ENCODE measurements at places on chromosomes 7 and 10.

GRCh38 chr7:35482231-35482630 lies 212.7 kb downstream of the HERPUD2 start:
- no peak for DNase-seq

GRCh38 chr10:77518910-77519274 lies 118.7 kb downstream of the KCNMA1 start:
- DNase-seq: no peak

DNA sequence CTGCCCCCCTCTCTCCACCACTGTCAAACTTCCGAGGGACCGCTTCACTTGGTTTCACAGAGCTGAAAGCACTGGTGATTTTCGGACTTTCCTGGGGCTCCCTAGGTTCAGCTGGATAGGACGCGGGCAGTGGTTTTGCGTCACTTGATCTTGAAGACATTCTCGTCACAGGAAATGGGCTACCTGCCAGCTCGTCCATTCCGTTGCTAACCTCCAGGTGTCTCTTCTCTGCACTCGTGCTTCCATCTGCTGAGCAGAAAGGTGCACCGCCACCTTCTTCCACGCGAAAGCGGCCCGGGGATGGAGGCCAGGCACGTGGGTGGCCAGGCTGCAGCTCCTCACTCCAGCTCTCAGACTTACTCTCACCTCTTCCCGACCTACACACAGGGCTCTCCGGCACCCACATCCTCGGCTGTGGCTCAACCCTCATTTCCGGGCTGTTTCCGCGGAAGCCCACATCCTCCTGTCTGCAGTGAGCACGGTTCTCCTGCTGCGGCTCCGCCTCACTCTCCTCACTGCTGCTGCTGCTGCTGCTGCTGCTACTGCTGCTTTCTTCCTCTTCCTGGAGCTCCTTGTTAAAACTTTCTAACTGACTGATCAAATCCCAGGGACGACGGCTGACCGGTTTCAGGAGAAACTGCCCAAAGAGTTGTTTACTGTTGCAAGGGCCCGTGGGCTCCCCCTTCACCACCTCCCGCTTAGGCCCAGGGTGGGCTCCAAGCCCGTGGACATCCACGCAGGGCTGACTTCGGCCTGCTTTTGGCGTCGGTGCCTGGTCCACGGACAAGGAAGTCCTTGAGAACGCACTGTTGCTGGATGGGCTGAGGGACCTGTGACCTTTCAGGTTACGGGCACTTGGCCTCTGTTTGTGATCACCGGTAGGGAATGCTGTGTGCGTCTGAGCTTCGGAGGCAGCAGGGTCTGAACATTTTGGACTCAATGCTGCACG lies 32.1 kb downstream of the JCAD start:
- peak; percentile 64 for DNase-seq

DNA sequence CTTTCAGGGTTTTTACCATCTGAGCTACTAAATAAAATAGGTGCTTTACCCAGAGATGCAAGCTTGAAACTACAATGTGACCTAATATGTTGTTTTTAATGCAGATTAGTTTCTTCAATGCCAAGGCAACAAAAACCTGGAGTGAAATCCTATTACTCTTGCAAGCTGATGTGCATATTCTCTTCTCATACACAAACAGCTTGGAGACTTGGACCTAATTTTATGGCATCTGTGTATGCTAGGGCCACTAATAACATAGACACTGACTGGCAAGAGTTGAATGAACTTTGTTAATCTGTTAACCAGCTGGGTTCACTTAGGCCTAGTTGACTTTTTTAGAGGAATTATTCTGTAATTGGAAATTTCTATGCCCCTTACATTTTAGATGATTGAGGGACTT lies 23.4 kb upstream of the SMIM30 start:
- DNase-seq: no peak

- no peak for DNase-seq
Measured at GRCh38 chr10:74071157-74071556, 73.2 kb downstream of the VCL start.

DNA sequence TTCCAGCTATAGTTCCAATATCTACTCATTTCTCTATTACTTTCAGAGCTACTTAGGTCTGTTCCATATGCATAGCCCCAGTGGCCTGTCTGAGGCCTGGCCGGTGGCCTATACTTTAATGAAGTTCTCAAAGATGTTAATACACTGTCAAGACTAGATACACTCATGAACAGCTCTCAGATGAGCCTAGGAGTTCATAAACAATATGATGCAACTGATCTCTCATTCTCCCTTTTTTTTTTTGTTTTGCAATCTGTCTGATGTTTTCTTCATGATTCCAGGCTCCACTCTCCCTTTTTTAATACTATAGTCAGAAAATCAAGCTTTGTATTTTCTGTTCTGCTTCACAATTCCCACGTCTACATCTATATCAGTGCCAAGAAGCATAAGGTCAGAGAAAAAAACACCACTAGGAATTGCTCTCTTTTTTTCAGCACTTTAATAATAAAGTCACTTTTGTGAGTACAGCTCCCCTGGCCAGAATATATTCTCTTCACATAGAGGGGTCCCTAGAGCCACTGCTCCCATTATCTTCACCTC lies 321.0 kb downstream of the C7orf25 start:
- no peak for DNase-seq

- DNase-seq: peak; percentile 53
Measured at GRCh38 chr10:60573336-60573735, 183.7 kb upstream of the ANK3 start.

GRCh38 chr7:117963264-117964197 lies 90.3 kb upstream of the CTTNBP2 start:
- DNase-seq: no peak

DNA sequence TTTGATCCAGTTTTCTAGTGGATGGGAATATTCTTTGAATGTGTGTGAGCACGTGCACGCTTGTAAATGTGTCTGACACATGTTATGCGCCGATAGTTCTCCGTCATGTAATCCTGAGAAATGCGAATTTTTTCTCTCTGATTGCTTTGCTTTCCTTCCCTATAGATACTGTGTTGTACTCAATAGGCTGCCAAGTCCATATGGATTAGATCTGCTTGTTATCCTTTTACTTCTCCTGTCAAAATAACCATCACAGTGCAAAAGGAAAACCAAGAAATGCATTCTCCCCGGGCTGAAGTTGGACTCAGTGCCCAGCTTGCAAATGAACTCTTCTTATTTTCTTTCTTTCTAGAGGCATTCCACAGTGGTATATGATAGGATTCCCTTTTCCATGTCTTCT lies 131.9 kb downstream of the KIAA1217 start:
- no peak for DNase-seq

DNA sequence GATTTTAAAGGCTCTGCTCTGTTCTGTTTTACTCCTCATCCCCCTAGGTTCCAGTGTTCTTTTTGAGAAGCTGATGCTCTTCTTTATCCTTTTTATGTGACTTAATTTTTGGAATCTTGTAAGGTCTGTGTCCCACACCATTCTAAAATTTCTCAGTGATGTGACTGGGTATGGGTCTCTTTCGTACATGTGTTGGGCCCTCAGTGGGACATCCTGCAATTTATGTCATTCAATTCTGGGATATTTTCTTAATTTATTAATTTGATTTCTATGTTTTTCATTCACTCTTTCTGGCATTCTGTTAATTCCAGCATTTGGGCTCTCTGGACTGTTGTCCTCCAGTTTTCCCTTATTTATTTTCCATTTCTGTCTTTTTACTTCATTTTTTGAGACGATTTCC lies 19.4 kb downstream of the CCDC126 start:
- no peak for DNase-seq

DNA sequence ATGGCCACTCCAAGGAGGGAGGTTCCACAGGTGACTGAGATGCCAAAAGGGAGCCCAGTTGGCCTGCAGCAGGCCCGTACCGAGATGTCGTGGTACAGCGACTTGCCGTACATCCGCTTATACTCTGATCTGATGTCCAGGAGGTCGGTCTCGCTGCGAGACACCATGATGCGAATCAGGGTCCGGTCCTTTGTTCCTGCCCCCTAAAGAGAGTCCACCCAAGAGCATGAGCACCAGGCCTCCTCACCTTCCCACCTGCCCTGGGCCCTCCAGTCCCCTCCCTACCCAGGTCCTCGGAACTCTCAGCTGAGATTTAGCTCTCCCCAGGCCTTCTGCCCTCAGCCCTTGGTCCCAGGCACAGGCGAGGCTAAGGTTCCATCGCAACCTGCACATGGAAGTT lies 25.0 kb downstream of the PLAC9 start:
- no peak for DNase-seq

- DNase-seq: no peak
Measured at GRCh38 chr10:125534515-125534914, 148.4 kb downstream of the TEX36 start.

DNA sequence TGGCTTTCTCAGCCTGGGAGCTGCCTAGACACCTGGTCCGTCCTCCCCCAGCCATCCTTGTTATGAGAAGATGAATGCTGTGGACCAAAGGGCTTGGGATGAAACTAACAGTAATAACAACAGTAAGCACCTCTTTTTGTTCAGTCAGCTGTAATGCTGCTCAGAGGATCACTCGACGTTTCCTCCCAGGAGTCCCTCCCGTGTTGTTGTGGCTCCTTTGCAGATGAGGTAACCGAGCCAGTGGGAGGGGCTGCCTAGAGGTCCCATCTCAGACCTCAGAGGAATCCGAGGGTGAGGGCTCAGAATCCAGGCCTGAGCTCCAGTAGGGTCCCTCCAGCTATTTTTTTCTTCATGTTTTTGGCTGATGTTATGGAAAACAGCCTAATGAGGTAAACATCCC lies 145.1 kb downstream of the TMEM178B start:
- DNase-seq: no peak

GRCh38 chr10:61939902-61940301 lies 38.4 kb downstream of the ARID5B start:
- no peak for DNase-seq

GRCh38 chr10:89371079-89371478 lies 6.8 kb upstream of the IFIT1B start:
- no peak for DNase-seq

GRCh38 chr7:128887169-128888038 lies 23.1 kb downstream of the KCP start:
- DNase-seq: no peak

DNA sequence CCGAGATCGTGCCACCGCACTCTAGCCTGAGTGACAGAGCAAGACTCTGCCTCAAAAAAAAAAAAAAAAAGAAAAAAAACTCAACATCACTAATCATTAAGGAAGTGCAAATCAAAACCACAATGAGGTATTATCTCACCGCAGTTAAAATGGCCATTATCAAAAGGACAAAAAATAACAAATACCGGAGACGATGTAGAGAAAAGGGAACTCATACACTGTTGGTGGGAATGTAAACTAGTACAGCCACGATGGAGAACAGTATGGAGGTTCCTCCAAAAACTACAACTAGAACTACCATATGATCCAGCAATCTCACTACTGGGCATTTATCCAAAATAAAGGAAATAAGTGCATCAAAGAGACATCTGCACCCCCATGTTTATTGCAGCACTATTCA lies 24.3 kb downstream of the GRK5 start:
- no peak for DNase-seq

DNA sequence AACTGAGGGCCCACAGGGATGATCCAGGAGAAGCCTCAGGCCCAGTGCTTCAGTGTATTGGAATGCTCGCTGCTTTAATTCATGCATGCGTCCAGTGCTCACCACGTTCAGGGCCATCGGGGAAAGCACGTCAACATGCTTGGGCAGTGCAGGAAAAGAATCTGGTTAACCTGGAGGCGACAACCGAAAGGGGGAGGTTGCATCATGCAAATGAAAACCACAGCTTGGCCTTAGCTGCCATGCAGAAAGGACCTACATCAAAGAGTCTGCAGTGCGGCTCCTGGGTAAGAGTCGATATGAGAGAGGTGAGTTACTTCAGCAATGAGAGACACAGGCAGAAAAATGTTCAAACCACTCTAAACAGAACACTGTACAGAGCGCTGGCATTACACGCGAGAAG lies 440.1 kb downstream of the KCNMA1 start:
- DNase-seq: no peak

- no peak for DNase-seq
Measured at GRCh38 chr7:143368387-143368786, 5.9 kb upstream of the FAM131B start.

DNA sequence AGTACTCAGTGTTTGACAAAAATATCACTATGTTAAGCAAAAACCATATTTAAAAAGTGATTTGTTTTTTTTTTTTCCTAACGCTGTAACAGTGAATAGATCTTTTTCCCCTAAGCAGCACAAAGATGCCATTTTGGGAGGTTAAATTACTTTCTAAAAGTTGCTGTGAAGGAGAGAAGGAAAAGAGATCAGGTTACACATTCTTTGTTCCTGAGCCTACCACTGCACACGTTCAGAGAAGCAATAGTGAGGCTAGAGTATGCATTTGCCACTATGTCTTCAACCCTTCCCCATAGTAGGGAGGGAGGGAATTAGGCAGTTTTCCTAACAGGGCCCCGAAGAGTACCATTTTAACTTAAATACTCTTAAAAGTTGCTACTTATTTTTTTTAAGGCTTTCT lies 38.9 kb downstream of the BMPR1A start:
- DNase-seq: no peak

- no peak for DNase-seq
Measured at GRCh38 chr7:117347962-117348672, 25.3 kb upstream of the WNT2 start.

- no peak for DNase-seq
Measured at GRCh38 chr7:50615519-50616080, 50.4 kb upstream of the DDC start.

GRCh38 chr7:36013246-36014014 lies 139.6 kb upstream of the EEPD1 start:
- no peak for DNase-seq

- DNase-seq: no peak
Measured at GRCh38 chr10:33963729-33964128, 629.3 kb upstream of the NRP1 start.

DNA sequence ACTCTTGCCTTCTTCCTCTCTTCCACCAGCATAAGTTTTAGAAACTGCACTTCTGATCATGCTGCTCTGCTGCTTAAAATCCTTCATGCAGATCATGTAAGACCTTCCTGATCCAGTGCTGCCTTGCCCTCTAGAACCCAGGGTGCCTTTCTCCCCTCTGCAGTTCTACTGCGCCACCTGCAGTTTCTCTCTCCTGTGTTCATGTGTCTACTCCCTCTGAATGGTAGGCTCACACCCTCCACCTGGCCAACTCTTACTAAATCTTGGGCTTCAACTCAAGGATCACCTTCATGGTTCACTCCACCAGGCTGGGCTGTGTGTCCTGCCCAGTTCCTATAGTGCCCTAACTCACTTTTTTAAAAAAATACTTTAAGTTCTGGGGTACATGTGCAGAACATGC lies 174.6 kb upstream of the ITGB1 start:
- DNase-seq: no peak

DNA sequence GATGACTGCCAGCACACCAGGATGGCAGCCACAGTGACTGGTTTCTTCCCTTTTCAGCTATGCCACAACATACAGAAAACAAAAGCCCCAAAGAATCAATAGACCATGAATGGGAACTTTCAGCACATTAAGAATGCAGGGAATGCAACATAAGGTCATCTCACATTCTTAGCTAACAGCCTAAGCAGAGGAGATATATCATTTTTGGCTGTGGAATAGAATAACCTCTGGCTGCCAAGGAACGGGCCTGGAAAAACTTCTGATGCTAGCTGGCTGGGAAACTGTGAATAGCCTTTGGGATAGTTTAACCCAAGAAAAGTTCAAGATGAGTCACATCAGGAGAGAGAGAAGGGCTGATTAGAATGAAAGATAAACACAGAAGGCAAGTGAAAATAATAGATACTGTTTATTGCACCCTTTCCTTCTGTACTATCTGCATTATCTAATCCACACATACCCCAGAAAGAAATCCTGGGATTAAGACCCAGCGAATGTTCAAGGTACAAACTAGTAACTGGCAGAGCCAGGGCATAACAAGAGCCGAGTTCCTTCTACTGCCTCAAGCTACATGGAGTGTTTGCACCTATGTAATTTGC lies 169.2 kb downstream of the SEMA3A start:
- no peak for DNase-seq

- no peak for DNase-seq
Measured at GRCh38 chr10:61708846-61709245, 46.1 kb downstream of the CABCOCO1 start.
